Mucosa of gallbladder (tissue), 1 donor: ENCODE measurements at places on chromosomes 16 and 17. TPM values are rescaled to one million over a fixed set of nuclear protein-coding genes. Genes with fewer than 3 reads are reported as not detected.

Gene MARF1
- 92.6 TPM for total RNA-seq

GRCh38 chr17:32495359-32496231 is 8.8 kb downstream of the CDK5R1 start:
- DNase-seq, result no peak

- no peak for DNase-seq
Observed at GRCh38 chr17:44084131-44084538, 13.6 kb downstream of the G6PC3 start.

GRCh38 chr17:77429969-77430752 is 289.4 kb downstream of the SEC14L1 start:
- DNase-seq, result peak; percentile 92

Gene SEC14L5
- total RNA-seq, result 0.49 TPM

DNA sequence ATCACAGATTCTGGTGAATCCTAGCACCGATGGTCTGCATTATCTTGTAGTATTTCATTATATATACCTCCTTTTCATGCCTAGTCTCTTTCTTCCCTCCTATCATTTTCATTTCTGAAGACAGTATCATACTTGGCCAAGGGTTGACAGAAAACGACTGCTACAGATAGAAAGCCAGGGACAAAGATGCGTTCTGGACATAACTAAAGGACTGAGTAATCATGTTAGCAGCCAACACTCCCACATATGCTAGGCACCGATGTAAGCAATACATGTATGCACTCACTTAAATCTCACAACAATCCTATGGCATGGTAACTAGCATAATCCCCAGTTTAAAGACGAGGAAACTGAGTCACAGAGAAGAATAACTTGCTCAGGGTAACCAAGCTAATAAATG is 22.9 kb downstream of the RDM1 start:
- DNase-seq, result no peak

- DNase-seq, result peak; percentile 29
Observed at GRCh38 chr16:16062023-16062937, 112.9 kb downstream of the ABCC1 start.

DNA sequence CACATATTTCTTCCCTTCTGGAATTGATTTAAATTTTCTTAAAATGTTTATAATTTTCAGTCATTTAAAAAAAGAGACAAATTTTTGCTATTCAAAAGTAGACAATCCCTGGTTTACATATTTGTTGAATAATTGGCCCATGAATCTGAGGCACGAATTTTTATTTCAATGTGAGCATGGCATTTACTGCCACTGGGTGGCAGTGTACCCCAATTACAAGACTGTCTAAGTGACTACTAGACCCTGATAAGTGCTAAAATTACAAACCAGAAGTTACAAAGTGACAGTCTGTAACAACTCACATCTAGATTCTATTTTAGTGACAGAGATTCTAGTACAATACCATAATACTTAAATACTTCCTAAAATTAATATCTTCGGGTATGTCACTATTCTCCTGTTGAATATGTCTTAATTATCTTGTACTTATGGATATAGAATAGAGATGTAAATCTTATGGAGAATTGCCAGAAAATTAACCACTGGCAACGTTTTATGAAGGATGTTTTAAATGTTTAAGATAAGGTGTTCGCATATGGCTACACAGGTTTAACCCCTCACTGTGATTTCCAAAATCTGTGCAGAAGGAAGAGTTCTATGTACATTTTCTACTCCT is 235.8 kb downstream of the MAP2K4 start:
- peak; percentile 47 for DNase-seq

DNA sequence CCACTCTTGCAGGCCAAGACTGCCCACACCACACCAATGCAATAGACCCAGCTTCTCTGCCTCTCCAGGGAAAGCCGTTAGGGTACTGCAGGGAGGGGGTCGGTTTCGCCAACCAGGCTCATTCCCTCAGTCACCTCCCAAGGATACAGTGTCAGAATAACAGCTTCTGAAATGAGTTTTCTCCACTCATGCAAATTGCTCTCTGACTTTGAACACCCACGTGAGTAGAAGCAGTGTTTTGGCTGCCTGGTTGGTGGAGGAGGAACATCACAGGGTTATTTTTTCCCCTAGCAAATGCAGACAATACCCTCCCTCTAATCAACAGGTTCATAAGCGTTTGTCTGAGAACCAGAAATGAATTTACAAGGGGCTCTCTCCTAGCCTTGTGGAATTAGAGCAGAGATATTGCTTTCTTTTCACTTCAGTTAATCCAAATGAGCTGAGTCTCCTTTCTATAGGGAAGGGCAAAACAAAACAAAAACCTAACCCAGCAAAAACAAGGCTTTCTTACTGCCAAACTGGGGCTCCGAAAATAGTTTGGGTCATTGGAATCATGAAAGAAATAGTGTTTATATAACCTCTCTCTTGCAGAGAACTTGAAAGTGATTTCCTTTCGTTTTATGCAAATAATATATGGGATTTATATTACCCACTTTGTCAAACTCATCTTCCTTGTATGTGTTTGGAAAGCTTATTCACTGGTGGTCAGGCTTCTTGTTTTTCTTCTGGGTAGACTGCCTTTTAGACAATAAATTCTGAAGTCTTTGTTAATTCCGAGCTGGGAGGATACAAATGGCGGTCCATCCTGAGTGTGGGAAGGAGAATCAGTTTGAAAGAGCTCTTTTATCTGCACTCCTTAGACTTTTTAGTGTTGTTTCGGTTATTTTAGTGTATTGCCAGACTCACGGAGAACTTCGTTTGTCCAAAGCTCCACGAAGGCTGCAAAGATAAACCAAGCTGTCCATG is 229.9 kb downstream of the MSI2 start:
- DNase-seq, result no peak

DNA sequence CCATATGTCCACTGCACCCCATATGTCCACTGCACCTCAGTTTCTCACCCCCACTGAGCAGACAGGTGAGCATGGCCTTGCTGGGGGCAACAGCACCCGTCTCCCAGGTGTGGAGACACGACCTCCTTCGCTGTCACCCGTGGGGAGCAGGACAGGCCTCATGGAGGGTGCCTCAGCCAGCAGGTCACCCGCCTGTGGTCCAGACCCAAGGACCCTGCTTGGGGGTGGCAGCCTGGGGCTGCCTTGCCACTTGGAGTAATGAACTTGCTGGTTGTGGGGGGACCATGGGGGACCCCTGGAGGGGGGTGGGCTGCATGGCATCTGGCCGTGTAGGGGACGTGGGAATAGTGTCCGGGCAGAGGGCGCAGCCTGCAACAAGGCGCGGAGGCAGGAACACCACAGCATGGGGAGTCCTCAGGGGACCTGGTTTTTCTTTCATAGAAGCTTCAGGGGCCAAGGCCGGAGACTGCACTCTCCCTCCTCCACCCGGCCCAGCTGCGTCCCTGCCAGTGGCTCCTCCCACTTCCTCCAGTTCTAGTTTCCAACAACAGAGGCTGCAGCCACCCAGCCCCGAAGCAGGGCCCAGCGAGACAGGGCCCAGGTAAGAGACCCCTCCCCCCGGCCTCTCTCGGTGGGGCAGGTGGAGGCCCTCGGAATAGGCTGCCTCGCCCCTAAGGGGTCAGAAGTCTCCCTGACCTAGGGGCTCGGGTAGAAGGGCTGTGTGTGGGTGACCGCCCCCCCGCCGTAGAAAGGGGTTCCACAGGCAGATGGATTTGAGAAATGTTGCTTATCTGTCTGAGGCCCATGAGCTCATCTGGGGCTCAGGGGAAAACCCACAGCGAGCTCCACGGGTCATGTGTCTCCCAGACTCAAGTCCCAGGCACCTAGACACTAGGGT is at the start of gene NHLRC4:
Gene NHLRC4, plus strand, starts transcription at position 531 of the 898 bp plus-strand sequence. CDS start 1,043 bp downstream, outside the sequence.
- DNase-seq, result peak; percentile 67

GRCh38 chr17:73770115-73770848 is 126.0 kb upstream of the SDK2 start:
- peak; percentile 91 for DNase-seq

GRCh38 chr17:12590417-12590816 is 75.3 kb upstream of the MYOCD start:
- no peak for DNase-seq

Gene SPIRE2
- 19.9 TPM for total RNA-seq

Gene CNEP1R1
- 15.7 TPM for total RNA-seq

GRCh38 chr16:1926271-1926670 is 8.1 kb upstream of the HS3ST6 start:
- DNase-seq, result no peak

DNA sequence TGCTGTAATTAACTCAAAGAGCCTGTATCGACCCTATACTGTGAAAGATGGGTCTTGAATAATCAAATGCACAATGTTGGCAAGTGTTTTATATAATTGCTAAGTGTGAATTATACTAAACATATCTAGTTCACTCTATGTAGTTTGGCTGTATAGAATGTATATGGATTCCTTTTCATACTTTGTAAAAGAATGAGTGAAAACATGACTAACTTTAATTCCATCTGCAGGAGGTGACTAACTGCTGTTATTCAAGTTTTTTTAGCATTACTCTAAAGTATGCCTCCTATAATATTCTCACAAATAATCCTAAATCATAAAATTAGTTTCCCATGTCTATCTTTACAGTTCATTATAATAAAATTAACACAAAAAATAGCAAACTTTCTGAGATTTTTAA is 394.0 kb upstream of the MON1B start:
- DNase-seq, result no peak

- DNase-seq, result peak; percentile 59
Observed at GRCh38 chr16:84514874-84515835, 10.7 kb upstream of the MEAK7 start.

Gene CACNG1
- not detected for total RNA-seq

DNA sequence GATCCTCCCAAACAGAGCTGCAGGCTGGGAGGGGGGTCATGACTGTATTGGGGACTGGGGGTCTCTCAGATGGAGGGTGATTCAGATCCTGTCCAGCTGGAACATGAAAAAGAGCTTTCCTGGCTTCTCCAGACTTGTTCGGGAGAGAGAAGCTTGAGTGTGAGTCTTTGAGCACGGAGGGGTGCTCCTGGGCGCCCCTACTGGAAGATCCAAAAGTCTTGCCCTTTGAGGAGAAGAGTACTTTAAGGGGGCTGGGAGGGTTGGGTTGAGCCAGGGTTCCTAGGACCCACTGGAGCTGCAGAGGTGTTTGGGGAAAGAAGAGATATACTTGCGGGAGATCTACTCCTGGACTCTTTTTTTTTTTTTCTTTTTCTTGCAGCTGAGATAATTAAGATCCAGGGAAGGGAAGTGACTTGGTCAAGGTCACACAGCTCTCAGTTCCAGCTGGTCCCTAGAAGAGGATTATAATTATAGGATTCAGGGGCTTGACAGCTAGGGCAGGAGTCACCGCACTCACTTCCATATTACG is 8.4 kb downstream of the RARA start:
- DNase-seq, result no peak

Gene KRT32
- total RNA-seq, result not detected

GRCh38 chr17:67993998-67994361 is 2.3 kb downstream of the C17orf58 start:
- no peak for DNase-seq

DNA sequence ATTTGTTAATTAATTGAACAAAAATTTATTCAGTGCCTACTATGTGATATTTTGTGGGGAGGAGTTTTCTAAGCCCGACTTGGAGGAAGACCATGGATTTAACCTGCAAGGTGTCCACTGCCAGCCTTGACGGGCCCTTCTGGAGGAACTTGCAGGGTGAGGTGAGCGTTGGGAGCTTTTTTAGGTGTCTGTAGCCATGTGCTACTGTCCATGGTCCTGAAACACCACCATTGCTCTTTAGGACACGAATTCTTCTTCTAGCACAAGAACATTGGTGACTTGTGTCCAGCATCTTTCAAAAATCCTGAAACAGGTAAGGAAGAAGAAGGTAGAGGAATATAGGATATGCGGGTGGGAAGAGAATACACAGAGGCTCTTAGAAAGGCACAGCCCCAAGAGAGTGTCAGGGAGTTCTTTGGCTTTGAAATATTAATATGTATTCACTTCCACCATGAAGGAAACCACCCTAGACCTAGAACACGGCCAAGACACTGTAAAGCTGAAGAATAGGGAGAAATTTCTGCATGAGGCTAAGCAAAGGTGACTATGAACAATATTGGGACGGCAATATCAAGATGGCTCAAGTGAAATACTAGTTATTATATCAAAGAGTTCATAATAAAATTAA is 27.9 kb upstream of the OR4D1 start:
- DNase-seq, result peak; percentile 67

- no peak for DNase-seq
Observed at GRCh38 chr17:44820631-44821212, 9.4 kb downstream of the GJC1 start.

DNA sequence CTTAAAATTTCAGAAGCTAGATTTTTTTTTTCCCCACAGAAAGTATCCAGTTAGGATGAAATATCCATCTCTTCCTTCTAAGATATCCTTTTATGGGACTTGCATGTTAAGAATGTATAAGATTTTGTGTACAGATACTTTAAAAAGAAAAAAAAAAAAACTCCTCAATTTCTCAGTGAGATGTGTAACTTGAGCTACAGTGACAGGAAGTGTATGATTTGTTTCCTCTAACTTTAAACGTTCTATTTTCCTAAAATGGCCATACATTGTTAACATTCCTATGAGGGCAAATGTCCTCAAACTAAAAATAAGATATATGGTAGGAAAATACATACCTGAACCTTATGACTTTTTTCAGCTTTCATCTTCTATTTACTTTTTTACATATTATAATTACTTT is 8.9 kb downstream of the FBXO47 start:
- no peak for DNase-seq

GRCh38 chr16:4111748-4112696 is 4.2 kb downstream of the ADCY9 start:
- DNase-seq, result no peak

DNA sequence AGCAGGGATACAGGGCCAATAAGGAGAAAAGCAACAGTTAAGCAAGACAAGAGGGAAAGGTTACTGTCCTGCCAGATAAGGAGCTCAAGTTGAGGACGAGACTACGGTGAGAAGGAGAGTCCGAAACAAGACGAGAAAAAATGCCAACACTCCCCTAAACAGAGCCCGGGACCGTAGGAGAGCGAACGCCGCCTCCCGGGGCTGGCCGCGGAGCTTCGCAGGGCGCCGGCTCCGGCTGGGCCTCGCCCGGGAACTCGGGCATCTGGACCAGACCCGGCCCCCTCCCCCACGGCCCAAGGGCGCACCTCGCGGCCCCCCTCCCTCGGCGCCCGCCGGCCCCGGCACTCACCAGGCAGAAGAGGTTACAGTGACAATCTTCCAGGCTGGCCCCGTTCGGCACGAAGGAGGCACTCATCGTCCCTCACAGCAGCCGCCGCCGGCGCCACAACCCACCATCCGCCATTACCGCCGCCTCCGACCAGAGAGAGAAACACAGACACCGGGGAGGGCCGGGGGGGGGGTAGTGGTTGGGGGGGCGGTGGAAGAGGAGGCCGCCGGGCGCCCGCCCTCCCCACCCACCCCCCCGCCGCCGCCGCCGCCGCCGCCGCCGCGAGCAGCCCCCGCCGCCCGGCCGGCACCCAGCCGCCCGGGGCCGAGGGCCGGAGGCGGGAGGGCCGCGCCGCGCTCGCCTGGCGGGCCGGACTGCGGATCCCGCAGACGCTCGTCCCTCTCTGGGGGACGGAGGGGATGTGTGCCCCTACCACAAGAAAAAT is at the start of gene MED13:
Gene MED13, minus strand, starts transcription at position 488 of the 773 bp plus-strand sequence. Its CDS starts 73 bp downstream, at position 415.
- peak; percentile 56 for DNase-seq

Gene SMPD3
- total RNA-seq, result 225 TPM
